NCI-H1930 (cell line): ENCODE measurements at places on chromosomes 4 and X.

- no peak for DNase-seq
Measured at GRCh38 chrX:36650622-36651021, 357.5 kb upstream of the FAM47C start.

GRCh38 chr4:113945906-113946305 is 33.5 kb downstream of the ARSJ start:
- DNase-seq: no peak

DNA sequence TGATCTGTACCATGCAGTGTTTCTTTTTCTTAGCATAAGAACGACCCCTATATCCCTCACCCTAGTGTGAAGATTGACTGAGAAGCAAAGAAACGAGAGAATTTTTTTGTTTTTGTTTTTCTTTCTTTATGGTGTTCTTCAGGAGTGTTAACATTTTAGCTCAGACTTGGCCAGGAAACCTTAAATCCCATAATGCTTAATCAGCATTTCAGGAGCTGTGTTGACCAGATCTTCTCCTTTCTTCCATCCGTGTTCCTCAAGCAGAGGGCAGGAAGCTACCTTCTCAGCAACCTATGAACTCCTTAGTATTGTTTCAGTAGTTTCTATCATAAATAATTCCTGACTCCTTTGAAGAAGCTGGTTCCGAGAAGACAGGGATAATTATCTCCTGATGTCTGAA is 1501.5 kb downstream of the STIM2 start:
- no peak for DNase-seq

GRCh38 chrX:93580634-93581033 is 92.7 kb downstream of the NAP1L3 start:
- no peak for DNase-seq

- DNase-seq: peak; percentile 7
Measured at GRCh38 chrX:108537005-108537404, 97.4 kb downstream of the COL4A5 start.
